GM23338 (cell line): ENCODE measurements at places on chromosomes 13 and 19. TPM values are rescaled to one million over a fixed set of nuclear protein-coding genes. Genes with fewer than 3 reads are reported as not detected.

DNA sequence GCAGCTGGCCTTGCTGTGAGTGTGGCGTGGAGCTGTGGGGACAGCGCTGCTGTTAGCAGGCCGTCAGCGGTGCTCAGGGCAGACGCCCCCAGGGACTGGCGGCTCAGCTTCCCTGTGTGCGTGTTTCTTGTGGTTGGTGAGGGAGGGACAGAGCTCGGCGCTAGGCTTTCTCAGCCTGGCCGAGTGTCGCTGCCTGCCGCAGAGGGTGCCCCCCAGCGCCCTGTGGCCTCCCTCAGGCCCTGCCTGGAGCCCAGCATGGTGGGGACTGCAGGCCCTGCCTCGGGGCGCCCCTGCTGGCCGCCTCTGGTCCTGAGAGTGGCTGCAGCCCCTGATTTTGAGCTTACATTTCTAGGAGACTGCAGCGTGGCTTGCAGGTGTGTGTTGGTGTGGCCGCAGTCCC lies 35.5 kb downstream of the DOT1L start:
- no peaks in the 10 kb centered on the region for H3K4me1 ChIP-seq
- H3K4me3 ChIP-seq: no peak overlapping the region
- H3K36me3 ChIP-seq: no peaks in the 10 kb centered on the region; the same call in 1 of the 2 replicates
- no peaks in the 10 kb centered on the region for H3K27me3 ChIP-seq
- DNase-seq: peak; percentile 70
- H3K27ac ChIP-seq: peak overlapping the region; percentile 74

GRCh38 chr13:20826843-20827560 lies 53.2 kb upstream of the EEF1AKMT1 start:
- peak overlapping the region; percentile 15; the same call in 1 of the 2 replicates for H3K27ac ChIP-seq
- H3K27me3 ChIP-seq: no peaks in the 10 kb centered on the region
- DNase-seq: no peak
- H3K4me3 ChIP-seq: no peak overlapping the region
- H3K4me1 ChIP-seq: peaks cover 18% of the 10 kb centered on the region

DNA sequence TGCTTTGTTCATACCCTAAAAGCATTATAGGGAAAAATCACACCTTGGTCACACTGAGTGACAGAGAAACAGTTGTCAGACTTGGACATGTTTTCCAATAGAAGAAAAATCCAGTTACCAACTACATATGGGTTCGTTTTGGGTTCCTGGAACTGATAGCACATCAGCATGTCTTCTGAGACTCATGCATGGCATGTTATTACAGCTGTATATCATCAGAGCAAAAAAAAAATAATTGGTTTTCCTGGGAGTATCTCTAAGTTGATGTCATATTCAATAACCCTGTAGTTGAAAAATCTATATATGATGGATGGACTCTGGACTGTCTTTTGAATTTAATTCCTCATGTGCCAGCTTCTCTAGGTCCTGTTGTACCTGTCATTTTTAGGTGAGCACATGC lies 211.6 kb downstream of the DNAJC15 start:
- H3K4me3 ChIP-seq: no peak overlapping the region
- no peak overlapping the region for H3K27ac ChIP-seq
- H3K27me3 ChIP-seq: no peaks in the 10 kb centered on the region
- no peak for DNase-seq
- H3K36me3 ChIP-seq: no peaks in the 10 kb centered on the region

DNA sequence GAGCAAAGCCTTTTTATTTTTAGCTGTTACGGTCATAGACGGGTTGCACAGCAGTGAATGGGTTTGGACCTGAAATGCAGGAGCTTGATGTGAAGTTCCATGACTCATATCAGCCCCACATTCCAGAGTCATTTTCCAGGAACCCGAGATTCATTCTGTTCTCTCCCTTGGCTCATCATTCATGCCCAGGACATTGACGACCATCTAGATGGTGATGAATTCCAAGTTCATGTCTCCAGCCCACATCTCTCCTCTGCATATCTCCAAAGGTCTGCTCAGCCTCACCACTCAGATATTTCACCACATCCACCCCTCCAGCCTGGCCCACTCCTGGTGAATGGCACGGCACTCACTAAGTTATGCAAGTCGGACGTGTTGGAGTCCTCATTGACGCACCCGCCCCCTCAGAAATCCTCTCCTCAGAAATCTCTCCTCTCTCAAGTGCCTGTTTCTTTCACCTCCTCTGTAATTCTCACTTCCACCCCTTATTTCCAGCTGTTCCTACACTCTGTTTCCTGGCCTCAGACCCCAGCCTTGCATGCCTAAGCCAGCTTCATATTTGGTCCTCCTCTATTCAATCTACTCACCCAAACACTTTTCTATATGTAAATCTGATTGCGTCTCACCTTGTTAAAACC lies 83.1 kb downstream of the ALOX5AP start:
- no peak for DNase-seq
- no peak overlapping the region for H3K4me3 ChIP-seq
- no peaks in the 10 kb centered on the region for H3K27me3 ChIP-seq
- no peaks in the 10 kb centered on the region for H3K36me3 ChIP-seq
- no peaks in the 10 kb centered on the region for H3K4me1 ChIP-seq

ZFR2 gene
- total RNA-seq: 13.5 and 15.8 TPM in 2 replicates

DNA sequence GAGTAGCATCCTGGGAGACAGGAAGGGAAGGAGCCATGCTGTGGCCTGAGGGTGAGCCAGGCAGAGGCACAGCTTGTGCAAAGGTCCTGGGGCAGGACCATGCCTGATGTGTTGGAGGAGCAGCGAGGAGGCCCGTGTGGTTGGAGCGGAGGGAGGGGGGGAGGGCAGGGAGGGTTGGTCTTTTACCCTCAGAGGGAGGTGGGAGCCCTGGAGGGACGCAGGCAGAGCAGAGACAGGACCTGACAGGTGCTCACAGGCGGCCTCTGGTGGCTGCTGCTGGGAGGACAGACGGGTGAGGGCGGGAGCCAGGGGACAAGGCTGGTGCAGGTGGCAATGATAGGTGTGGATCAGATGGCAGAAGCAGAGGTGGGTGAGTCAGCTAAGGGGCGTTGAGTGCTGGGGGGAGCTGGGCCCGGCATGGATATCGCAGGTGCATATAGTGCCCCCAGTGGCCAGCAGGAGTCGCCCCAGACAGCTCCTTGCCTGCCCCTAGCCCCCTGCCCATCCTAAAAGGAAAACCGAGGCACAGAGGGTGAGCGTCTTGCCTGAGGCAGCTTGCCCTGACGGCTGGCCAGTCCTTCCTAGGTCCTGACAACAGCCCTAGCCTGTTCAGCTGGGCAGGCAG lies 9.8 kb upstream of the GNA15 start:
- H3K27me3 ChIP-seq: no peaks in the 10 kb centered on the region
- H3K36me3 ChIP-seq: no peaks in the 10 kb centered on the region
- no peak overlapping the region for H3K27ac ChIP-seq

GRCh38 chr19:418761-419671 lies 10.1 kb upstream of the C2CD4C start:
- no peak for DNase-seq
- H3K27ac ChIP-seq: no peak overlapping the region
- no peak overlapping the region for H3K4me3 ChIP-seq
- no peaks in the 10 kb centered on the region for H3K36me3 ChIP-seq
- peaks cover 11% of the 10 kb centered on the region; the same call in 1 of the 2 replicates for H3K4me1 ChIP-seq

MISP gene
- 0.23 and 0.28 TPM in 2 replicates for total RNA-seq

GRCh38 chr13:24183741-24184182 lies 23.2 kb downstream of the SPATA13 start:
- no peak for DNase-seq
- H3K4me3 ChIP-seq: no peak overlapping the region
- H3K27ac ChIP-seq: no peak overlapping the region
- no peaks in the 10 kb centered on the region for H3K27me3 ChIP-seq
- peaks cover 11% of the 10 kb centered on the region for H3K4me1 ChIP-seq
- H3K36me3 ChIP-seq: no peaks in the 10 kb centered on the region

C19orf12 gene
- total RNA-seq: 13.0 and 17.2 TPM in 2 replicates

C19orf67 gene
- not detected in 2 replicates for total RNA-seq

FLT3LG gene
- total RNA-seq: 0.49 TPM in 1 of 2 replicates, not detected in the other
